ENCODE measurements at places on chromosomes 1 and 21.

GRCh38 chr1:188317894-188318293, 1489.1 kb downstream of the PLA2G4A start:
- DNase-seq: no peak

GRCh38 chr1:117753652-117754051, 147.8 kb downstream of the TENT5C start:
- no peak for DNase-seq

- DNase-seq: no peak
Measured at GRCh38 chr1:221565711-221566110, 176.2 kb downstream of the DUSP10 start.

GRCh38 chr1:38138498-38139233, 92.1 kb upstream of the POU3F1 start:
- peak; percentile 66 for DNase-seq

DNA sequence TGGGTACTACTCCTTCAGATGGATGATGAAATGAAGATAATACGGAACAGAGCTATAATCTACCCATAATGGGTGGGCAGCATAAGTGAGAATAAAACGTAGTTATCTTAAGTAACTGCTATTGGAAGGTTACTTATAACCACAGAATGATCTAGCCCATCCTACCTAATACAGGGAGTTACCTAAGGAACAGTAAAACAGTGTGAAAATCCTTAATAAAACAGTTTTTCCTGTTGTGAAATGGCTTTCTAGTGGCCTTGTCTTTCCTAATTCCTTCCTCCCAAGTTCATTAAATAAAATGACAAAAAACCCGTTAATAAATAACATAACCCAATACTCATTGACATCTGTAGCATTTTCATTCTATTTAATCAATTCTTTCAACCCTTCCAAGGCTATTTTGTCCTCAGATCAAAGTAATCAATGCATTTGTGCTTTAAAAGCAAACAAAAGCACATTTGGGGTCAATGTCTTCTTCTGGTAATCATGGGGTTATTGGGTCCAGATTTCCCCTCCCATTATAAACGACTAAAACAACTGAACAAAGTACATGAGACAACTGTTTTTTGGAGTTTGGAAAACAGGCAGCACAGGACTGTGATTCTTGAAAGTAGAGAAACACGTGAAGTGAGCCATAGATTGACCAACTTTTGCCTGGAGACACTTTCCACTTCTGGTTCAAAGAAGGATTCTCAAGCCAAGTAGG, 42.0 kb downstream of the PAPPA2 start:
- DNase-seq: no peak

DNA sequence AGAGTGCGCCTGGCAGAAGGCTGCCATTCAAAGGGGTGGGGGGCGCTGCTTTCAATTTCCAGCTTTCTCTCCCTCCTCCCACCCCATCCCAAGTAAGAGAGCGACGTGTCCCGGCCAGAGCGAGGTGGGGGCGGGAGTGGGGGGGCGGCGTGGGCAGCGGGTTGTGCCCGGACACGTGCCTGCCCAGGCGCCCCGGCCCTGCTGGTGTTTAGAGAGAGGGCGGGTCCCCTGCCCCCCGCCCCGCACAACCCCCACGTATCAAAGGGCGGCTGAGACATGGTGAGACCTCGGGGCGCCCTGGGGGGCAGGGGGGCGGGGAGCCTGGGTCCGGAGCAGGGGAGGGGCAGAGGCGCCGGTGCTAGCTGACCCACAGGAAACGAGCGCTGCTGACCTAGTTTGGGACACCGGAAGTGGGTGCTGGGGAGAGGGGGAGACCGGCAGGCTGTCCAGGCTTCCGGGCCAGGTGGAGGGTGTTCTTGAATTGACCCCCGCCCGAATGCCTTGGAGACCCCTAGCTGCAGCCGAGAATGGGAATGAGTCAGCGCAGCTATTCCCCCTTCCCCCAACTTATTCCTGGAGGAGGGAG, 1.3 kb downstream of the ZBTB7B start:
- peak; percentile 53 for DNase-seq

DNA sequence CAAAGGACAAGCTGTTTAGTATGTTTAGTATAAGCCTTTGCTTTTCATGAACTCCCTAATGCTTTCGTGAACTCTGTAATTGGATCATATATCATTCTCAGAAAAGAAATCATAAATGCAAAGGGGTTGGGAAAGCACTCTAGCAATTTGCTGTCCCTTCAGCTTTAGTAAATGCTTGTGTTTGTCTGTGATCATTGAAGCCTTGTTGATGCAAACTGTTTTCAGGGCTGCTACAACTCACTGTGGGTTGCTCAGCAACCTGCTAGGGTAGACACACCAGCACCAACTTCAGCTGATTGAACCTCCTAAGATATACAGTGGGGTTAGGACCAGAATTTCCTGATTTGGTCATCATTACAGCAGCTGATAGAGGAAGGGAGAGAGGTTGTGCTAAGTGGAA, 95.0 kb downstream of the SGIP1 start:
- no peak for DNase-seq

GRCh38 chr1:42162181-42162580, 2.4 kb downstream of the GUCA2A start:
- no peak for DNase-seq

- no peak for DNase-seq
Measured at GRCh38 chr1:203368624-203369451, 17.9 kb upstream of the FMOD start.

GRCh38 chr1:91583326-91583755, 82.7 kb downstream of the CDC7 start:
- no peak for DNase-seq

DNA sequence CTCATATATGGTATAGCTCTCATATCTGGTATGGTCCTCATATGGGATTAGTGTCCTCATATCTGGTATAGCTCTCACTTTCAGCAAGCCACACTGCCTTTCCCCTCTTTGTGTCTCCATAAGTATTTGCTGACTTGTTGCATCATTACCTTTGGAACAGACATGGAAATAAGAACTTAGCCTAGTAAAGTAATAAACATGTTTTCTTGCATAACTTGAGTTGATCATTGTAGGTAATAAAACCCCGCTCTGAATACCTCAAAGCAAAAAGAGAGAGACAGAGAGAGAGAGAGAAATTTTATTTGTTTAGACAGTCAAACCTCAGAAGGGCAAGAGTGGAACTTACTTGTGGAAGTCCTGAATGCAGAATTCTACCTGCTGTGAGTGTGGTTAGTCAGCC, 170.3 kb downstream of the GREM2 start:
- no peak for DNase-seq

- peak; percentile 50 for DNase-seq
Measured at GRCh38 chr21:36454093-36454531, 25.8 kb downstream of the CLDN14 start.

DNA sequence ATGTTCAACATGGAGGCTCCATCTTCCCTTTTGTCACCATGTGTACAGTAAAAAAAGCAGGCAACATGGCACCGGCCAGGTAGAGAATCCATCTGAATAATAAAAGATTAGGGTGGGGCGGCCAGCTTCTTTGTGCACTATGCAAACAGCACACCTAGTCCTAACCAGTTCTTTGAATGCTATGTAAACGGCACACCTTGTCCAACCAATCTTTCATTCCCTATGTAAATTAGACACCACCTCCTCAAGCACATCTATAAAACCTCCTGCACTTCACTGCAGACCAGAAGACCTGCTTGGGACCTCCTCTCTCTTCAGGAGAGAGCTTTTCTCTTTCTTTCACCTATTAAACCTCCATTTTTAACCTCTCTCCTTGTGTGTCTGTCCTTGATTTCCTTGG, 28.2 kb downstream of the TFB2M start:
- no peak for DNase-seq

- DNase-seq: no peak
Measured at GRCh38 chr21:34540206-34540605, 28.2 kb upstream of the KCNE1 start.
